Midbrain (tissue), 1 donor: ENCODE measurements at places on chromosomes 16 and 17.

DNA sequence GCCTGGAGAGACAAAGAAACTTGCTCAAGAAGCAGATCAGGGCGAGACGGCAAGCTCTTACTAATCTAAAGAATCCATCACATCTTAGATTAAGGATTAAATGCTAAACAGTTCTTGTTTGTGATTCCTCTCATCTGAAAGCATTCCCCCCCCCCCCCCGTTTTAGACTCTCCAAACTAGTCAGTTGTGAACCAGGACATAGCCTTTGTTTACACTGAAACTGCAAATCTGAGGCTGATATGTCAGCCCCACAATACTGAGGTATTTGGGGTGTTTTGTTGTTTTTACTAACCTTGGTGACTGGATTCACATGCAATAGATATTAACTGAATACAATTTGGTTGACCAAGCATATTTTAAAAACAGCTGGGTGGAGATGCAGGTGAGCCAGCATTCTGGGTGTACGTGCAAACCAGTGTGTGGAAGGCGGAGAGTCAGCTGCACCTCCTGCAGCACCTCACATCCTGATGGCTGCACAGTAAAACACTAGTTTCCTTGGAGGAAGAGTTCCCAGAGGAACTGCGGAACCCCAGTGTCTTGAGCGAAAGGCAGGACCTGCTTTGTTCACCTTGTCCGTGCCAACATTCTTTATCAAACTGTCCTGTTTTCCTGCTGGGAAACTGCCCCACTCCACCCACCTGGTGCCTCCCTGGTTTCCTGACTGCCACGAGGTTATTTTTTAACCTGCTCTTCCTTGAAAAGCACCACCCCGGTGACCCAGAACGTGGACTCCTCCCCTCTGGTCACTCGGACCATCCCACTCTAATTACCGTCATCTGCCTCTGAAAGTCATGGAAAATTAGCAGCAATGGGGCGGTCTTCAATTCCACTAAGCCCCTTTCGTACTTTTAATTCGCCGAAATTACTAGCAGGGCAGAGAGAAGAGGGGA is 1.2 kb upstream of the YPEL2 start:
- no peak for DNase-seq

DNA sequence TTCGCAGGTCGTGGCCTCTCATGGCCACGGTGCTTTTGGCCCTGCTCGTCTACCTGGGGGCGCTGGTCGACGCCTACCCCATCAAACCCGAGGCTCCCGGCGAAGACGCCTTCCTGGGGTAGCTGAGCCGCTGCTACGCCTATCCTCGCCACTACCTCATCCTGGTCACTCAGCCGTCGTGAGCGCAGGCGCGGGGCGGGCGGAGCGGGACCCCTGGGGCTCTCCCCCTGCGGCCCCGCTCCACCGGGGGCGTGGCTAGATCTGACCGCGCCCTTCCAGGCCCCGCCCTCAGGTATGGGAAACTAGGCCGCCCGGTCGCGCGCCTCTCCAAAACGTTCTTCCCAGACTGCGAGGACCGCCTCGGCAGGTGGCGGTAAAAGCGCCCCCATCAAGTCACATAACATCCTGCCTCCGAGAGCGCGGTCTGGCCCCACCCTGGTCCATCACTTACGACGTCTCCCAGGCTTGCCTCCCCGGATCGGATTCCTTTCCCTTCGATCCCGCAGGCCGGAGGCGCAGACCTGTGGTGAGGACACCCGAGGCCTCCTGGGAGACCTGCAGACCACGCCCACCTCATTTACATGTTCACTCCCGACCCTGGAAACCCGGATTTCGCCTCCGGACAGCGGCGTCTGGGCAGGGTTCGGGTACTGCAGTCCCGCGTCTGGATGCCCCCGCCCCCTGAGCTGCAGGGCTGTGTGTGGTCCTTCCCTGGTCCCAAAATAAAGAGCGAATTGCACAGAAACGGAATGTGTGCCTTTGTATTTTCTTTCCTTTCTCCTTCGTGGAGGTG is 91.5 kb upstream of the TMEM97 start:
- no peak for DNase-seq

GRCh38 chr17:32553168-32553567 is 66.4 kb downstream of the CDK5R1 start:
- no peak for DNase-seq

DNA sequence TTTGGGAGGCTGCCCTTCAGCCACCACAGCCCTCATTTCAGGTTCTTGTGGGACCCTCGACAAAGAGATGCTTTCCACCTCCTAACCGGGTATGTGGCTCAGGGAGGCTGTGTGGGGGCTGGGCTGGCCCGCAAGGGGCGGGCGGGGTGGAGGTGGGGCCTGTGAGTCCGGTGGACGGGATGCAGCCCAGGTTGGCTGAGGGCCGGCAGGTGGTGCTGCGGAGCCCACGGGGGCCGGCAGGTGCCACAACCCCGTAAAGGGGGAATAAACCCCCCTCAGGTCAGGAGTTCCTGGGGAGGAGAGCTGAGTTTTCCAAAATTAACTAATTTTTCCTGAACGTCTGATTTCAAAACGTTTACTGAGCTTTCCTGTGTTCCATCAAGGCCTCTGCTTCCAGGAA is 4.9 kb upstream of the CIAO3 start:
- no peak for DNase-seq
